ENCODE measurements at places on chromosomes 7 and 10.

DNA sequence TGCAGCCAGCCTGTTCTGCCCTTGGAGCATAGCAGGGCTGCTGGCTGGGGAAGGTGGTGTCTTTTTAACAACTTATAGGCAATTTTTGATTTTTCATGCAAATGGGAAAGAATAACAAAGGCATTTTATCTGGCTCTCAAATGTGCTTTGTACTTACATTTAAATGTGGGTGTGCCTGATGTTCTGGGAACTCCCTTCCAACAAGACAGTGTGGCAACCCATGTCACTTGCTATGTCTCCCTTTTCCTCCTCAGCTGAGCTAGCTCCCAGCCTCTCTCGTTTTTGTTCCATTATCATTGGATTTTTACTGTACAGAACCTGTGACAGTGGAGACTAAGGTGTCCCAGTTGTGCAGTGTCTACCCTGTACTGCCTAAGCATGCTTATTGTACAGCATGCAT, 93.5 kb upstream of the PDCD4 start:
- DNase-seq: no peak

DNA sequence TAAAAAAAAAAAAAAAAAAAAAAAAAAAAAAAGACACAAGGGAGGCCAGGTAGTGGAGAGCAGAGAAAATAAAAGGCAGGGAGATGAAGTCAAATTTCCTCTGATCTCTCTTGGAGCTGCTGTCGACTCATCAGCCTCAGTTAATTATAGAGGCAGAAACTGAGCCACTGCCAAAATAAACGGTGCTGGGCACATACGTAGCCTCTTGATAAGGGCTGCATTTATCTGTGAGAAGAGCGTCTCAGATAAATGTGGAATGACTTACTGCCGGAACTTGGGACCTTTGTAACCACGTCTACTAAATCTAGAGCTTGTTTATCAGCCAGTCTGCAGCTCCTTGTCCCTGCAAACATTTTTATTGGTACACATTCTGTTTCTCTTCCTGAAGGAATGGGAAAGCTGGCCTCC, 162.3 kb downstream of the BAMBI start:
- no peak for DNase-seq

- no peak for DNase-seq
Observed at GRCh38 chr10:125128397-125129075, 31.8 kb downstream of the CTBP2 start.

- DNase-seq: no peak
Observed at GRCh38 chr7:6416516-6417145, 31.1 kb downstream of the DAGLB start.

DNA sequence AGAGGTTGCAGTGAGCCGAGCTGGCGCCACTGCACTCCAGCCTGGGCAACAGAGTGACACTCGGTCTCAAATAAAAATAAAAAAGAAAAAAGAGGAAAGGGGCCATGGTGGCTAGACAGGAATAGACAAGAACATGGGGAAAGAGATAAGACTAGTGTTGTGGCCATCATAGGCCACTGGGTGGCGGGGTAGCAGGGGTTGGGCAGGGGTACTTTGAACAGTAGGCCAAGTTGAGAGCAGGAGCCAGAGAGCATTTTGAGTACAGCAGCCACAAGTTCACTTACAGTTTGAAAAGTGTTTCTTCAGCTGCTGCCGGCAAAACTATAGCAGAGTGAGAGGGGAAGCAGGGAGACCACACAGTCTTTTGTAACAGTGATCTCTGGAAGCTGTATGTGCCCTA, 656.0 kb downstream of the CNTNAP2 start:
- DNase-seq: no peak

DNA sequence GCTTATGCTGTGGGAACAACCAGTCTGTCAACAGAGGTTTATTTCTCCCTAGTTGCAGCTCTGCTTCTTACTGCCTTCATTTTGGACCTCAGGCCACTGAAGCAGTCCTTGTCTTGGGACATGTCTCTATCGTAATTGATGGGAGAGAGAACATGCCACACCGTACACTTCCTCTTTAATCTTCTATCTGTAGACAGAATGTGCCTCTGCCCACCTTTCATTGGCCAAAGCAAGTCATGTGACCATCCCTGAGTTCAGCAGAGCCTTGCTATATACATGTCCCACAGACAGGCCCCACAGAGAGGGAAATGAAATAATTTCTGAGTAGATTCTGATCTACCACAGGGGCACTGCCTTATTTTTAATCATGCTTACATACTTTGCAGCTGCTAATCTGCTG, 98.0 kb downstream of the KCND2 start:
- no peak for DNase-seq
